ENCODE measurements at places on chromosomes 6 and 20.

- DNase-seq = no peak
Measured at GRCh38 chr20:63281742-63282665, 9.4 kb downstream of the ARFGAP1 start.

GRCh38 chr6:25387483-25387882, 108.3 kb downstream of the CARMIL1 start:
- no peak for DNase-seq

DNA sequence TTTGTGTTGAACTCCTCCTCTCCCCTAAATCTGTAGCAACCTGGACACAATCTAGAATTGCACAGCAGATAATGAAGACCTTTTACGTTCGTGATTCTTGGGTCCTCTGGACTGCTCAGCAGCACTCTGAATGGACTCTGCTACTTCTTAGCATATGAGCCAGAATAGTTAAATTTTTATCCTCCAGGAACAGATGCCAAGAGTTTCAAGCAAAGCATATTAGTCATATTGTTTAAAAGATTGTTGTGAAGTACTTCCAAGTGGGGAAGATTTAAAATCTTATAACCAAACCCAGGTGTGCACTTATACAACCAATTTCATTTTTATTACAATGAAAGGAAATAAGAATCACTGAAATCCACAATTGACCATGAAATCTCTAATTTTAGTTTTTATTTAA, 118.9 kb upstream of the EXOC2 start:
- DNase-seq = no peak

GRCh38 chr6:159059885-159060506, 15.2 kb upstream of the TAGAP start:
- no peak for DNase-seq

DNA sequence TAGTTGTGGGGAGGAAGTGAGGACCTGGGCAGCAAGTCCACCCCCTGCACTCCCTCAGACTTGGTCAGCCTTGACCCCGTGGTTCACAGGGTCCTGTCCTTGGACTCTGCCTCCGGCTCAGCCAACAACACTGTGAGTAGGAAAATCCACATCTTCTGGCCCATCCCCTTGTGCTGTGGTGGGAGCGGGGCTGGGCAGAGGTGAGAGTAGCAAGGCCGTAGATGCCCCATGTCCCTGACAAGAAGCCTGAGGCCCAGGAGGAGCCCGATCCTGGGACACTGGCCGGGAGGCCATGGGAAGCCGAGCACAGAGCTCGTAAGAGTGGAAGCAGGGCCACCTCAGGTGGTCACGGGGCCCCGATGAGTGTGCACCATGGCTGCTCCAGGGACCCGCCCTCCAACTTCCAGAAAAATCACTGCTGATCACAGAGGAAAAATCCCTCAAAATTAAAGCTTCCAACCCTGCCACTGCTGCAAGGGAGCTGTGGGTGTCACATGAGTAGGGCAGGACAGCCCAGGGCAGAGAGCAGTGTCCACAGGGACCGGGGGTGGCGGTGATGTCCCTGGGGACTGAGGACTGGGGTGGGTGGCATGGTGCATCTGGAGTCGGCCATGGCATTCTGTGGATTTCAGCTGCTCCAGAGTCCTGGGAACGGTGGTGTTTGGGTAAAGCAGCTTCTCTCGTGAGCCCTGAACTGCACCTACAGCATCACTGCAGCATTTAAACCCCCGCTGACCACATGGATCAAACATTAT, 189.4 kb downstream of the DLL1 start:
- DNase-seq = peak; percentile 8

- no peak for DNase-seq
Measured at GRCh38 chr6:93474733-93475179, 55.4 kb upstream of the EPHA7 start.

DNA sequence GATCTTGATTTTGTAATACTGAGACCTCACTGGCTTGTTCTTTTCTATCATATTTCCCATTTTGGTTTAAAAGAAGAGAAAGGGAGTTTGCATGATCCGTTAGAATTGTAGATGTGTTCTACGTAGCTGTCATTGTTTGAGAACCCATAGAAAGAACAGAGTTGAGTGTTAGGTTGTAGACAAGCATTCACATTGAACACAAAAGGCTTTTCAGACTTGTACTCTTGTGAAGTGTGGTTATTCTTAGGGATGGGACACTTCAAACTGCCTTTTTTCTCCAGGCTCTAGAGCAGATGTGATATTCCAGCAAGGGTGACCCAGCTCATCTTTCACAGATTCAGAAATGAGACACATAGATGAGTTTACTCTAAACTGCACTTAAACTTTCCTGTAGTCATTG, 19.9 kb downstream of the FOXO3 start:
- DNase-seq = no peak

- DNase-seq = no peak
Measured at GRCh38 chr20:49880177-49880576, 35.2 kb downstream of the SPATA2 start.

DNA sequence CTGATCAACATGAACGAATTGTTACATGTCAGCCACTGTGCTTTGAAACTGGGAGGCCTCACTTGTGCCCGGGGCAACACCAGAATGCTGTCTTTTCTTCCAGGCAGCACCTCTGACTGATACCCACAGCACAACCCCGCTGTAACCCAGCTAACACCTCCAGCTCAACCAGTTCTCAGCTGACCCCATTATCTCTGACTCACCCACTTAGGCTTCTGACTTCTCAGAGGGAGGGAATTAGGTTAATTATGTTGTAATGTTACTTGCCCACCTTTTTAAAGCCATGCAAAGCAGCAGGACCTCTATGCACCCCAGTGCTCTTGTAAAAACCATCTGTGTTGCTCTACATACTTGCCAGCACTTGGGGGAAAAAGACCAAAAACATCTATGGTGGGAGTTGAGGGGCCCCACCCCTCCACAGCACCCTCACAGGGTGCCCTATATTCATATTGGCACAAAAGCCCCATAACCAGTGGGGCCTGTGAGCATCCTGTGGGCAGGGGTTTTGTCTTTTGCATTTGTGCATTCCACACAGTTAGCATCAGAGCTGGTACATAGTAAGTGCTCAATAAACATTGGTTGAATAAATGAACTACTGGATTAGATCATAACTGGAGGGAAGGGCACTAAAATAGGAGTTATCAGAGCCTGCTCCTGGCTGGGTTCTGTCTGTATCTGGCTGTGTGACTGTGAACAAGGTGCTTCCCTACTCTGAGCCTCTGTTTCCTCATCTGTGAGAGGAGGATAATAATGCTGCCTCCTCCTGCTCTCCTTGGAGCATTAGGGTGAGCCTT, 22.3 kb downstream of the BNIP5 start:
- no peak for DNase-seq

- no peak for DNase-seq
Measured at GRCh38 chr6:36455486-36456027, 12.8 kb downstream of the KCTD20 start.
